Left forelimb (tissue), 1 donor: ENCODE measurements at places on chromosomes 5 and 9.

DNA sequence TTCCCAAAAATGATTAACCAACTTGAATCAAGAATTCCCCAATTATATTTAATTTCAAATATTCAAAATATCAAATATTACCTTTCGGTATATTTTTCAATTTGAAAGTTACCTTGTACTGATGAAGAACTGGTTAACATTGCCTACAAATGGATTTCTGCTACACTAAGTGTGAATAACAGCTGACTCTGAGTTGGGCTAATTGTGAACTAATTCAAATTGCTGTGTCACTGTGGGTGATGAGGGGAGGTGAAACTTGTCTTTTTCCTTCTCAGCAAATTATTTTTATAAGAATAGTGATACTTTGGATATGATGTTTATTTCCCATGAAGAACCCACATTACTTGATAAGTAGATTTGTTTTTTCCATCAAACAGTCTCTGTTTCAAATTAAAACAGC is 103.4 kb upstream of the RPS23 start:
- DNase-seq = no peak

DNA sequence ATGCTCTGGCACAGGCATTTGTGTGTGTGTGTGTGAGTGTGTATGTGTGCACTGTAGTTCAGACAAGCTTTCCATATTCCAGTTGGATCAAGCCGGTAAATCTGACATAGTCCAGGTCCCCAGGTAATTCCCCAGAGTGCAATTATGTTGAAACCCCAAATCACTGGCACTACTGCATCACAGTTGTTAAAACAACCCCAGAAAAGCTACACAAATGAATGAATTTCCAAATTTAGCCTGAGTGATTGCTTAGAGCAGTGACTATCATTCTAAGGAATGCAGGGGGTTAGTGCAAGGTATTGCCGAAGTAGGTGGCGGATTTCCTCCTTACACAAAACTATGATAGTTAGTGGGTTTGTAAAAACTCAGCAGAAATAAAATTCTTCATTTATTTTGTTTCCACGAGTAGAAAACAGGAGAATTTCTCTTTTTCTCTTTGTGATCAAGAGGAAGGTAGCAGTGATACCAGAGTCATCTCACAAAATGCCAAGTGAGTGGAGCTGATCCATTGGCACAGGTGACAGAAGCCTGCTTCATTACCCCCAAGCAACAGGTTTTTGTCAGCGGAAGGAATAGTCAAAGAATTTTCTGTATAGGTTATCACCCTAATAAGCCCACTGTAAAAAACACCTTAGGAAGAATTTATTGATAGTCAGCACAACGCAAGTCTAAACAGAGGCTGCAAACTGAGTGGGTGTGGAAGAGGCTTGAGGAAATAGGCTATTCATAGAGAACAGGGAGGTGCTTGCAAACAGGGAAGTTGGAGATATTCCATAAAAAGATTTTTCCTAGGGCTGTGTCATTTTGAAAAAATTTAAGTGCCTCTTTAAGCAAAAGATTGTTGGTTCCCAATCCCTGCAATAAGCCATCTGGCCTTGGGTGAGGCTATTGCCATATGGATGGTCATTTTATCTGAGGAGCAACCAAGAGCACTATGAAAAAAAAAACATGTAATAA is 385.1 kb downstream of the CHSY3 start:
- no peak for DNase-seq

DNA sequence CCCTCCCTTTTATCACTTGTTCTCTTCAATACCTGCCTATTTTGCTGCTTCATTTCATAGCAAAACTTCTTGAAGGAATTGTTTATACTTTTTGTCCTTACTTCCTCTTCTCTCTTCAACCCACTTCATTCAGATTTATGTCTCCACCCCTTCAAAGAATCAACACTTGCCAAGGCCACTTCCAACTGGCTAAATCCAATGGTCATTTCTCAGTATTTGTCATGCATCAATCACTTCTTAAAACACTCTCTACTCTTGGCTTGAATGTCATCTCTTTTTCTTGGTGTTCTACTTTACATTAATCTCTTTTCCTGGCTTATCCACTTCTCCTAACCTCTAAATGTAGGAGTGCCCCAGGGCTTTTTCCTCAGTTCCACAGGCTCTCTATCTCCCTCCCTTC is 8.3 kb upstream of the FCHO2 start:
- no peak for DNase-seq

GRCh38 chr9:88161144-88161543 is 22.9 kb upstream of the SPATA31C2 start:
- DNase-seq = no peak

DNA sequence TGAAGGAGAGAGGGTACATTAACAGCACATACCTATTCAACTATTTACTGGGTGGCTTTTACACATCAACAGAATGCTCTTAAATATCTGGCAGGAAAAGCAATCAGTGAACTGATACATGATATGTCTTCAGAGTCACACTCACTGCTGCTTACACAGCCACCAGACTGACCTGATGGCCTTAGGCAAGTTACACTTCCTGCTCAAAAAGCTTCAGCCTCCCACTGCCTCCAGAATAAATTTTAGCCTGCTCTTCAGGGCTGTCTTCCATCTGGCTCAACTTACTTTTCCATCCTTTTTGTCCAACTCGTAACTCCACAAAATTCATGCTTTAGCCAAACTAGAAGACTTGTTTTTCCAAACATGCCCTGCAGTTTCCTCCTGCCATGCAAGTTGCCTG is 10.7 kb downstream of the LOX start:
- DNase-seq = no peak

GRCh38 chr5:149363358-149363757 is 5.5 kb downstream of the PCYOX1L start:
- no peak for DNase-seq

GRCh38 chr9:131651160-131651559 is 88.7 kb downstream of the RAPGEF1 start:
- no peak for DNase-seq

DNA sequence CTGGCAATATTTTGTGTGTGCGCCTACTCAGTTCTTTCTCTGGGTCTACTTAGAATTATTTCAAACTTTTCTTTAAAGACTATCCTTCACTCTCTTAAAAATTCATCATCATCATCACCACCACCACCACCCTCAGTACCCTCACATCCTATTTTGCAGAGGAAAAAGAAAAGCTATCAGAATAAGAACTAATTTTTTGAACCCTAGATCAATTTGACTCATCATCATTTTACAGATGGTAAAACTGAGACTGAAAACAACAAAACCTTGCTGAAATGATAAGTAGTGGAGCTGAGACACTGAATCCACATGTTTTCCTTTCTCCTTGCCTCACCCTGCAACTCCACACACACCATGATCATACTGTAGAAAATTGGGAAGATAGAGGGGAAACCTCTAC is 119.3 kb downstream of the SSBP2 start:
- DNase-seq = no peak

DNA sequence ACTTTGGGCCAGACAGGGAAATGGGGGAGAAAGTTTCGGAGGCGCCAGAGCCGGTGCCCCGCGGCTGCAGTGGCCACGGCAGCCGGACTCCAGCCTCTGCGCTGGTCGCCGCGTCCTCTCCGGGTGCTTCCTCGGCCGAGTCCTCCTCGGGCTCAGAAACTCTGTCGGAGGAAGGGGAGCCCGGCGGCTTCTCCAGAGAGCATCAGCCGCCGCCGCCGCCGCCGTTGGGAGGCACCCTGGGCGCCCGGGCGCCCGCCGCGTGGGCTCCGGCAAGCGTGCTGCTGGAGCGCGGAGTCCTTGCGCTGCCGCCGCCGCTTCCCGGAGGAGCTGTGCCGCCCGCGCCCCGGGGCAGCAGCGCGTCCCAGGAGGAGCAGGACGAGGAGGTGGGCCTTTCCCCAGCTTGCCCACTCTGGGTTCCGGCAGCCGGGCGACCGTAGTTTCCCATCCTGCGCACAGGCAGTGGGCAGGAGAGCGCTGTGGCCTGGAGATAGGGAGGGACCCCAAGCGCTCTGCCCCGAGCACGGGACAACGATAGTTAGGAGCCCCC is 516 bp downstream of the MAST4 start:
- peak; percentile 69 for DNase-seq
